ENCODE measurements at places on chromosomes 5 and 9.

DNA sequence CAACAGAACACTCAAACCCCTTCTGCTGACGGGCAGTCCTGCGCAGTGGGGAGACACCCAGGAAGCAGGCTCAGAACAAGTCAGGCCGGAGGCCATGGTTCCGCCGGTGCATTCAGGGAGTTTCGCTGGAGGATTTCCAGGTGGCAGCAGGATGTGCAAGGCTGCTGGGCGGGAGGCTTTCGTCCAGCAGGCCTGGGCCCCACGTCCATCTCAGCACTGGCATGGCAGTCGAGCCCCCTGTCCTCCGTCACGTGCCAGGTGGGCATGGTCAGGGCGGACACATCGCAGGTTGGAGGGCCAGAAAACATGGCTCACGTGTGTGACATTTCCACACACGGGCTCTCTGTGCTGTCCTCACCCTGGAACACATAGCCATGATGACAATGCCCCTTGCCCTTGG is 299.9 kb upstream of the IRX2 start:
- no peak for DNase-seq

GRCh38 chr9:11742471-11742870 is 950.7 kb upstream of the TYRP1 start:
- no peak for DNase-seq

GRCh38 chr9:137114613-137115393 is at the start of gene DPP7:
TSS of gene DPP7 (minus strand) at chr9:137114733. CDS start at chr9:137114713, 20 bp downstream.
- peak; percentile 64 for DNase-seq

GRCh38 chr5:36561601-36562000 is 44.8 kb upstream of the SLC1A3 start:
- DNase-seq = no peak

DNA sequence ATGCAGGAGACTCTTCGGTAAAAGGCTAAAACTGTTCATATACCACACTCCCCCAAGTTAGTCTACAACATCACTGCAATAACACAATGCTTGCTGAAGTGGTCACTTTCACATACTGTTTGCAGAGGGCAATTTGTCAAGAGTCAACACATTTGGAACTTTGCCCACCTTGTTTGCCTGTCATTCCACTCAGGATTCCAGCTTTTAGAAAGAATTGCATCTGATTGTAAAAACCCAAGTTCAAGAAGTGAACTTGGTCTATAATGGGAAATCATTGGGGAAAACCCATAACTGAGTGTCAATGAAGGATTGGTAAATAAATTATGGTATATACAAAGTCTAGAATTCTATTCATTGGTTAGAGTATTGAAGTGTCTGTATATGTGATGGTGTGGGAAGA is 120.5 kb downstream of the GADD45G start:
- DNase-seq = no peak

DNA sequence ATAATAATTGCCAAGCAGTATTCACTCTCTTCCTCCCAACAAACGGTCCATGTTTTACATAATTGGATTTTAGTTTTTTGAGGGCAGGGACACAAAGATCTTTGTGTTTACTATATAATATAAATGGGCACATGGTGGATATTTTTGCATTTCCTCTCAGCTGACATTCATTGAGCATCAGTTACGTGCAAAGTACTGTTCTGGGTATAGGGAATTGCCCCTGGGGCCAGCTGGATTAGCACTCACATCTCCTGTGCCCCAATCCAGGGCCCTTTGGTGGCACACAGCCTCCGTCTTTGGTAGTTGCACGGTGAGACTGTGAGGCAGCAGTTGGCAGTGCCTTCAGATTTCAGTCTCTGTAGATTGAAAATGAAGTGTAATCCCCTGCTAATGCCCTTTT is 1.6 kb downstream of the TDRD7 start:
- no peak for DNase-seq

DNA sequence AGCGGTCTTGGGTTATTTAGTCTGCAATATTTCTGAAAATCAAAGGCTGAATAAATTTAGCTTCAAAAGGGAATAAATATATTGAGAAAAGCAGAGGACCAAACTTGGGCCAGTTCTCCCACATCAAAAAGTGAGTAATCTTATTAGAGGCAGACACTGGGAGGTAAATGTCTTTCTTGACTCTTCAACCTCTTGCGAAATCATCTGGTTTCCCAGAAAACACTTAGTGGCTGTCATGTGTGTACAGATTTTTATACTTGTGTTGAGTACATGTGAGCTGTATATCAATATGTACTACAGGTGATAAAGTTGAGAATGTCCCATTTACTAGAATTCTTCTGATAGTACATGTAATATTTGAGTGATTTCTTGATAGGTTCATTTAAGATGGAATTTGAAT is 454.9 kb downstream of the PRR16 start:
- DNase-seq = no peak
